Bone marrow (tissue), 2 donors: ENCODE measurements at places on chromosomes 7 and 10.

- DNase-seq, result no peak
These were observed 134.8 kb downstream of the WDR37 start for GRCh38 chr10:1190791-1191490.

DNA sequence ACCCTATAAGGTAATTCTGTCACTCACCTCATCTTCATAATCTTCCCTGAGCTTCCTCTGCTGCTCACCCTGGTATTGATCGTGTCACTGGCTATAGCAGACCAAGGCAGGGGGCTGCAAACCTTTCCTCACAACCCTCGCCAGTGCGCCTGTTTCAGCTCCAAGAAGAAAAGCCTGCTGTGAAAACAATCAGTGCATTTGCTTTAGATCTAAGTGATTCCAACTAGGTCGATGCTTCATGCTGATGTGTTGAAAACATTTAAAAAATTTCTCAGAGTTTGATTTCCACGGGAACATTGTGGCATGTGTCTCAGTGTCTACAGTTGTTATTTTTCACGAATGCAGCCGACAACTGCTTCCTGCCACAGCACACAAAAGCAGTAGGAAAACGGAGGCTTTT is 27.3 kb downstream of the POU6F2 start:
- no peak for DNase-seq

- no peak for DNase-seq
These were observed 395.6 kb downstream of the TNS3 start for GRCh38 chr7:47186316-47186715.

DNA sequence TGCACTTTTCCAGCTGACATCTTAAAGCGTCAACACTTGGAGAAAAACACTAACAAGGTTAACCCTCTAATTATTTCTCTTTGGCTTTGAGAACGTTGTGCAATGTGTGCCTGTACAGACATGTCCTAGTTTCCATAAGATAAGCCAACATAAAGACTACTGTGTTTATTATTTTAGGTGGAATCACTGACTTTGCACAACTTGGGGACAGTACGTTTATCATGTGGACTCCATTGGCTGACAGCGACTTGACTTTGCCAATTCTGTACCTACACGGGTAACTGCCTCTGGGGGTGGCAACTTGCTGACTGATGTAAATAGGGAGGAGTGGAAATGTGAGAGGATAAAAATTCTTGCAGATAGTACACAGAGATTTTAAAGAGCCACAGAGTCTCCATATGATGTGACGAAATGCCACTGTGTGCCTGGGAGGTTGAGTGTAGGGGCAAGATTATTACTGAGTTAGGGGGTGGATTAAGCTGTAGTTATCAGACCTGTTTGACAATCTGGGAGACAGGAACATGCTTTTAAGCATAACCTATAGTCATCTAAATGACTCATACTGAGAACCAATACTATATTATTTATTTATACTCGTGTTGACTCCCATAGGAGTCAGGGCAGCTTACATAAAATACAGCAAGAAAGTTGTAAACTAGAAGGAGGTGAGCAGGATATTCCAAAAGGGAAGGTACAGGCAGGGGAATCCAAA is 21.0 kb downstream of the SLC13A4 start:
- DNase-seq, result no peak

DNA sequence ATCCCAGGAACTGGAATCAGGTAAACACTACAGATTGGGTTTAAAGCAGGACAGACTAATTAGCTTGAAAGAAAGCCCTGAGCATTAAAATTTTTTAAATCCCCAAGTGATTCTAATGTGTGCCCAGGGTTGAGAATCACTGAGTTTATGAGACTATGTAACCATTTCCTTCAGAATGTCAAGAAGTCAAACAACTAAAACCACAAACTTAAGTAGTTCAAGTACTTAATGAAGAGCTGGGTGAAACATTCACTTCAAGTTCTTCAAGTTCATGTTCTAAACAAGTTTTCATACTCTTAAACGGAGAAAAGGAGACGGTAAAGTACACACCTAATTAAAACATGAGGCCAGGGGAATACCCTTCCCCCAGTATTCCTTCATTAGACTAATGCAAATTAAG is 28.2 kb upstream of the TLL2 start:
- DNase-seq, result no peak
